ENCODE measurements at places on chromosomes 11 and 22. TPM values are rescaled to one million over a fixed set of nuclear protein-coding genes. Genes with fewer than 3 reads are reported as not detected.

- DNase-seq = peak; percentile 16
Observed at GRCh38 chr11:27864091-27864491, 163.8 kb upstream of the BDNF start.

DNA sequence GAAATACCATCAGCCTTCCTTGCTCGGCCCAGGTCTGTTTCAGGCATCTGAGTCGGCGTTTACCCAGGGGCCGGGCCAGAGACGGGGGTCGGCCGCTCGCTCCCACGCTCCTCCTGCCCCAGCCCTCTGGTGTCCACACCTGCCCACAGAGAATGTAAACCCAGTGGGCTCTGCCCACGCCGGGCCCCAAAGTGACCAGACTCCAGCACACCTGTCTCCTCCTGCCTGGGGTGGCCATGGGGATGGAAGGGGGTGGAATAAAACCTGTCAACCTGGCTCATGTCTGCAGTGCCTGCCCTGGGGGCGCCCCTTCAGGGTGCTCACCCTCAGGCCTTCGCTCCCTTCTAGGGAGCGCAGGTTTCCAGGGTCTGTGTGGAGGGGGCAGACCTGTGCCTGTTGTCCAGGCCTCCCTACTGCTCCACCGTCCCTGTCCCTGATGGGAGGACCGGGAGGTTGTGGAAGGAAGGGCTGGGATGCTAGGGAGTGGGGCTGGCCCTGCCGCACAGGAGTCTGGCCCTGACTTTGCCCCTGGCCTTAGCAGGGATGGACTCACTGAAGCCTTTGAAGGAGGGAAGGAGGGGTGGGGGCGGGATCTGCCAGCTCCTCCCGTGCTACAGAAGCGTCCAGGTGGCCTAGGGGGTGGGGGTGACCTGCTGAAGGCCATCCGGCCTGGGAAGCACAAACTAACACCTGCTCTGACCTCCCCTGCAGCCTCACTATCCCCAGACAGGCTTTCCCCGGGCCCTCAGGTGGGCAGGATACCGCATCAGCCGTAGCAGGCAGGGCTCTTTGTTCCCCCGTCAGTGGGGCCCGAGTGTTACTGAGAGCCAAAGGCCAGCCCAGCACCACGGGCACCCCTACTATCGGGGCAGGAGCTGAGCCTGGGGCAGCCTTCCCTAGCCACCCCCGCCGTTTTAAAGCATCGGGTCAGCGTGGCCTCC, 14.7 kb upstream of the ARHGAP8 start:
- no peak for DNase-seq

DNA sequence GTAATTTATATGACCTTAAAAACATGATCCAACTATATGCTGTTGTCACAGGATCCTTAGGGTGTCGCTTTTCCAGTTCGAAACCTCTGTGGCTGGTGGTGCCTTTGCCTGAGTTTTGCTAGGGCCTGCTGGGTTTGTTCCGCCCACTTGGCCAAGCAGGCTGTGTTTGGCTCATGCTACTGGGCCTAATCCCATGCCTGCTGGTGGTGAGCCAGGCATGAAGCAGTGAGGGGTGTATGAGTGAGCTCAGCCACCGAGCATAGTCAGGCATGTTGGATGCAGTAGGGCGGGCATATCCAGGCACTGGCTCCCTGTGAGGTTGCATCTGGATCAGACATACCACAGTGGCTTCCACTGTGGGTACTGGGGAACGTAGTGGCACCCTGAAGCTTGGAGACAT, 16.3 kb downstream of the NPAT start:
- no peak for DNase-seq

The CHRNA10 gene
- not detected for total RNA-seq

The GPR137 gene
- 13.3 TPM for total RNA-seq
